ENCODE measurements at places on chromosomes 12 and 14.

DNA sequence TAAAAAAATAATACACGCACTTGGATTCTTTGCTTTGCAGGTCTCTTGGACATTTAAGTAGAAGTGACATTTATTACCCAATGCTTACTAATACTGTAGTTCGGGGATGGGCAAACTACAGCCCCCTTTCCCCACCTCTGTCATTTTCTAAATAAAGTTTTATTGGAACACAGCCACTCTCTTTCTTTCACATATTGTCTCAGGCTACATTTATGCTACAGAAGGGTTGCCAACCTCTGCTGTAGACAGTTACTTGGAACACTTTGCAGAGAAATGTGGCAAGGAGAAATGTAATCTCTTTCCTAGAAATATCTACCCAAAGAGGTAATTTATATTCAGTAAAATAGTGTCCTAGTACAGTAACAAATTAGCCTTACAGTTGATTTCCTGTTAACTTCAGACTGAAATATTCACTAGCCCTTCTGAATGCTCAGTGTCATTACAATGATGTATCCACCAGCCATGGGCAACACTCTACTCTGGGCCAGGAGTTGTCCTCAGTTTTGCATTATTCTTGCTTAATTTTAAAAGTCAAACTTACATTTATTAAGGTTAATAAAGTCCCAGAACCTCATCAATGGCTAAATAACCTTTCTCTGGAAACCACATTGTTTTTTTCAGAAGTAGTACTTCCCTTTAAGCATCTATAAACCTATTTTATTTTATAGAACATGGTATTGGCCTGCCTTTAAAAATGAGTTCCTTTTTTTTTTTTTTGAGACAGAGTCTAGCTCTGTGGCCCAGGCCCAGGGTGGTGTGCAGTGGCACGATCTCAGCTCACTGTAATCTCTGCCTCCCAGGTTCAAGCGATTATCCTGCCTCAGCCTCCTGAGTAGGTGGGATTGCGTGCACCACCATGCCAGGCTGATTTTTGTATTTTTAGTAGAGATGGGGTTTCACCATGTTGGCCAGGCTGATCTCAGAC lies 269.6 kb upstream of the AMIGO2 start:
- H3K4me3 ChIP-seq, result peak overlapping the region; percentile 78
- H3K27me3 ChIP-seq, result no peaks in the 10 kb centered on the region
- H3K36me3 ChIP-seq, result peaks cover 14% of the 10 kb centered on the region
- H3K4me1 ChIP-seq, result peaks cover 56% of the 10 kb centered on the region

DNA sequence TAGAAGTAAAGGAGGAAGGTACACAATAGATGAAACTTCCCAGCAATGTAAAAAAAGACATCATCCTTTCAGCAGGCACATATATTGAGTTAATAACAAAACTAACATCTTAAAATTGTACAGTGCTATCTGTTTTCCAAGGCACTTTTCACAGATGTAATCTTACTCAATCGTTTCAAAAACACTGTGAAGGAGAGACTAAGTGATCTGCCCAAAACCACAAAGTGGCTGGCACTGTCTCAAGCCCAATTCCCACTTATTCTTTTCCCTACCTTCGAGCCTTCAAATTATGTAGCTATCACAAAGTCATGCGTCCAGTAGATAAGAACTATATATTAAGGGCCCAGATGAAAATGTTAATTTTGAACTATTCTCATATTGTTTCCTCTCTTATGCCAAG lies 193.6 kb upstream of the RASSF8 start:
- no peak for DNase-seq
- no peak overlapping the region for H3K27ac ChIP-seq
- no peaks in the 10 kb centered on the region for H3K27me3 ChIP-seq
- peaks cover 2% of the 10 kb centered on the region for H3K4me1 ChIP-seq
- no peak overlapping the region for H3K4me3 ChIP-seq

- H3K4me1 ChIP-seq, result peaks cover 2% of the 10 kb centered on the region
- peak; percentile 70 for DNase-seq
- no peaks in the 10 kb centered on the region for H3K36me3 ChIP-seq
- no peak overlapping the region for H3K4me3 ChIP-seq
- H3K27ac ChIP-seq, result no peak overlapping the region
Observed at GRCh38 chr12:64890873-64891468, 66.5 kb downstream of the TBC1D30 start.

DNA sequence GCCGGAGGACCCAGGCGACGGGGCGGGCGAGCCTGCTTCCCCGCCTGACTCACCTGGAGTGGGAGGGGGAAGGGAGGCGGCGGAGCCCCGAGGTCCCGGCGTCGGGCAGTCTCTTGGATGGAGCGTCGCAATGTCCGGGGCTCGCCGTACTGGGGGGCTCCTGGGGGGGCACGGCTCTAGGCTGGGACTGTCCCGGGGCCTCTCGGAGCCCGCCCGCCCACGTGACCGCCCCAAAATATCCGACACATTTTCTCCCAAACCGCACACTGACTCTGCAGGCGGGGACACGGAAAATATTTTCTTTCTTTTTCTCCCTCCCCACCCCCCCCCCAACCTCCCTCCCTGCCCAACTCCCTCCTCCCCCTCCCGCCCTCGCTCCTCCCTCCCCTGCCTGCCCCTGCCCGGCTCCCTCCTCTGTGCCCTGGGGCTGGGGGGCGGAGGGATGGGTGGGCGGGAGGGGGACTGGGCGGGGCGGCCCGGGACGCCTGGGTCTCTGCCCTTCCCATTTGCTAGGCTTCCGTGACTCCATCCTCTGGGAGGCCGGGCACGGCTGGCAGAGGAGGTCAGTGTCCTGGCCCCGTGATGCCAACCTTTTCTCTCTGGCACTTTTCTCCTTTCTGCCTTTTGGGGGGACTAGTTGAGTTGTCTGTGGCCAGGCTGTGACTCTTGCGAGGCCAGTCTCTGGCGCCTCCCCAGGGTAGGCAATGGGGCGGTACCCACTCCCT lies at the start of gene RARG:
Gene RARG, minus strand, starts transcription at position 289 of the 725 bp plus-strand sequence. CDS start 4,664 bp downstream, outside the sequence.
- no peaks in the 10 kb centered on the region for H3K27me3 ChIP-seq
- DNase-seq, result peak; percentile 87
- H3K4me1 ChIP-seq, result peaks cover 61% of the 10 kb centered on the region
- peak within 1 kb of the TSS; percentile 82 for H3K4me3 ChIP-seq

DNA sequence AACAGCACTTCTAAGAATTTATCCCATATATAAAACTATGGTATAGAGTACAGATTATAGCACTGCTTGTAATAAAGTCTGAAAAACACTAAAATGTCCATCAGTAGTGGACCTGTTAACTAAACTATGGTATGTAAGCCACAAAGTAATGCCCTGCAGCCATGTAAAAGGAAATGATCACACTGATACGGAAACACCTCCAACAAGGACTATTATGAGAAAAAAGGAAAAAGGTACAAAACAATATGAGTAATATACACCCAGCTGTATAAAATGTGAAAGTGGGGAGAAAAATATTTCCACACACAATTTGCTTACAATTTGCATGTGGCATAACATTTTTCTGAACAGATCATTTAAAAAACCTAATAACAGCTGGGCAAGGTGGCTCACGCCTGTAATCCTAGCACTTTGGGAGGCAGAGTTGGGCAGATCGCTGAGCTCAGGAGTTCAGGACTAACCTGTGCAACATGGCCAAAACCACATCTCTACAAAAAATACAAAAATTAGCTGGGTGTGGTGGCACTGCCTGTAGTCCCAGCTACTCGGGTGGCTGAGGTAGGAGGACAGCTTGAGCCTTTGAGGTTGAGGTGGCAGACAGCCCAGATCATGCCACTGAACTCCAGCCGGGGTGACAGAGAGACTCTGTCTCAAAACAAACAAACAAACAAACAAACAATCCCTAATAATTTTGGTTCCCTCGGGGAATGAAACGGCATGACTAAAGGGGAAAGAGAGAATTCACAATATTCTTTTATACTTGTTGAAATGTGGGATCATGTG lies 250.5 kb downstream of the MED13L start:
- peaks cover 8% of the 10 kb centered on the region for H3K4me1 ChIP-seq
- peaks cover 2% of the 10 kb centered on the region for H3K36me3 ChIP-seq
- no peak for DNase-seq

All from activated CD4-positive, alpha-beta T cell treated with anti-CD3 and anti-CD28 coated beads, Interleukin-2, amount 10 ng/mL, durations not matched to agents 24 days and 14 days (primary cell).